ENCODE measurements at places on chromosomes 5 and 9.

DNA sequence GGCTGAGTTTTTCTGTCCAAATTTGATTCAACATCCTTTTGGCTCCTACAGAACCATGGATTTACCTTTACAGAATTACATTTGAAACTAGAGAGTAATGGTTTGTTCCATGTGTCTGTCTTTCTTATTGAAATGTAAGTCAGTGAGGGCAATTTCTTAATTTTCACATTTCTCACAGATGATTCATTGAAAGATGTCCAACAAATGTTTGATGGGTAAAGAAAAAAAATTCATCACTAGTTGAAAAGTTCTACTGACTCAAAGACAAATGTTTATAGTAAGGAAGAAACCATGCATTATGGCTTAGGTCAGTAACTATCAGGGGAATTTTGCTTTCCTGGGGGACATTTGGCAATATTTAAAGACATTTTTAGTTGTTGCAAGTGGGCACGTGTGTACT lies 131.6 kb upstream of the TRPM3 start:
- DNase-seq, result no peak

DNA sequence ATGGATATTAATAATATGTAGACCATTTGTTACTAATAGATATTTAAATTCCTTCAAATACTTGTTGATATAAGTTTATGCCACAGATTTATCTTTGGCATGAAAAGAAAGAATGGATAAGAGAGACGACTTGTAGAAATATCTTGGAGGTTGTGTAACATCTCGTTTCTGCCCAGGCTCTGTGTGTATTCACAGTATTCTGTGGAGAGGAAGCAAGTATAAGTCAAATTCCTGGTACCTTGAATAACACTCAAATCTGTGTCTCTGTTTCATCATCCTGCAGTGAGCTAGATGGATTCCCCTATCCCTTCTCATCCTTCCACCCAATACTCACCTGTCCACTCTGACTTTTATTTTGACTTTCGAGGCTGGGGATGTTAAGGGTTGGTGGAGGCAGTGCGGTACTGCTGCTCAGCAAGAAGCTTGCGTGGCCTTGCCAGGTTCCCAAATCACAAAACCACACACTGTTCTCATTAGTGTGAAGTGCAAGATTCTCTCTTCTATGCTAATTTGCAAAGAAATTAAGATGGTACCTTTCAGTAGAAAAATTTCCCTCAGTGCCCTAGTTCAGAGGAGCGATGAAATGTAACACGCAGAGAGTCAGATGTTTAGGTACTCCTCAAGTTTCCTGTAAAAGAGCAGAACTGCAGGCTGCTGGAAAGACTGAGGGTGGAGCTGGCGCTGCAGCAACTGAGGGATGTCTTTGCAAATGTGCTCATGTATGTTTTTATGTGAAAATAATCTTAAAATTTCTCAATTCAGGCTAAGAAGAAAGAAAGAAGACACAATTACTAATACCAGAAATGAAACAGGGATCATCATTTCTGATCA lies 42.6 kb upstream of the ANKRD18A start:
- no peak for DNase-seq

DNA sequence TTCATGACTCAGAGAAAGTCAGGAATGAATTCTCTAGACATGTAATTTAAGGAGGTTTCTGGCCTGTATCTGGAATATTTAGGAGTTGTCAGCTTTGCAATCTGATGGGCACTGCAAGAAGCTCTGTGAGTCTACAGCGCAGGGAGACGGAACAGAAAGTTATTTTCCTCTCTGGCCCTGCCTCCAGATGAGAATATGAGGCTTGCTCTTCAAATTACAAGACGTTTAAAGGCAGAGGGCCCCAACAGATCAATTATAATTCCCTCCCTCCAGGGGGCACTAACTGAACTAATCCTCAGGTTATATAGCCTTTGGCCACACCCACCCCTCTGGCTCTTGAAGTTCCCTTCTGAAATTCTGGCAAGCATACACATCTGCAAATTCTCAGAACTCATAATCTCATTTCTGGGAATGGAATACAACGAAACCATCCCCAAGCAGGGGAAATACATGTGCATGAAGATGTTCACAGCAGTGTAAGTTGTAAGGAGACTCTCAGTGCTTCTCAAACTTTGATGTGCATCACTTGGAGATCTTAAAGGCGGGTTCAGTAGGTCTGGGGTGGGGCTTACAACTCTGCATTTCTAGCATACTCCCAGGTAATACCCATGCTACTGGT lies 307.6 kb downstream of the CWC27 start:
- DNase-seq, result no peak

DNA sequence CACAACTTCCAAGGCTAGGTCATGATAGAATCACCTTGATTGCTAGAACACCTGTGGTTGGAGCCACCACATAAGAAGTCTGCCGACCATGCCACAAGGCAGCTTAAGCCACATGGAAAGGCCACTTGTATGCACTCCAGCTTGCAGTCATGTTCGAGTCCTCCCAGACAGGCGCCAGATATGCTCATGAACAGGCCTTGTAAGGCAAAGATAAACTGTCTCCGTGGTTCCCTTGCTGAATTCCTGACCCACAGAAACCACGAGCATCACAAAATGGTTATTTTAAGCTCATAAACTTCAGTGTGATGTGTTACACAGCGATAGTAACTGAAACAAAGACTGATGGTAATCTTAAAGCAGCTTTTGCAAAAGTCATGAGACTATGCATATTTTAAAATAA lies 188.4 kb upstream of the DAPK1 start:
- no peak for DNase-seq

- DNase-seq, result no peak
Measured at GRCh38 chr5:120457839-120458507, 6.1 kb upstream of the PRR16 start.

GRCh38 chr5:133256276-133256675 lies 204.5 kb downstream of the HSPA4 start:
- DNase-seq, result no peak

Measured in type B pancreatic cell (in vitro differentiated cells).